ENCODE measurements at places on chromosomes 7 and 10. TPM values are rescaled to one million over a fixed set of nuclear protein-coding genes. Genes with fewer than 3 reads are reported as not detected.

ABCB1 gene
- polyA plus RNA-seq = 0.23 TPM

CALHM1 gene
- not detected for polyA plus RNA-seq

DNAJC12 gene
- 0.45 TPM for polyA plus RNA-seq

SOSTDC1 gene
- polyA plus RNA-seq = 0.31 TPM

ACTL6B gene
- polyA plus RNA-seq = not detected

FAM131B gene
- polyA plus RNA-seq = 0.12 TPM

PPP1R3A gene
- not detected for polyA plus RNA-seq

ACSM6 gene
- 0.04 TPM for polyA plus RNA-seq

DDC gene
- polyA plus RNA-seq = not detected

Data from keratinocyte (primary cell).